Activated CD8-positive, alpha-beta T cell treated with anti-CD3 and anti-CD28 coated beads, Interleukin-2, amount 10 ng/mL, durations not matched to agents 7 days and 5 days (primary cell): ENCODE measurements at places on chromosomes 5 and 9.

- no peak for DNase-seq
These were observed 188.3 kb downstream of the GABBR2 start for GRCh38 chr9:98520221-98520960.

DNA sequence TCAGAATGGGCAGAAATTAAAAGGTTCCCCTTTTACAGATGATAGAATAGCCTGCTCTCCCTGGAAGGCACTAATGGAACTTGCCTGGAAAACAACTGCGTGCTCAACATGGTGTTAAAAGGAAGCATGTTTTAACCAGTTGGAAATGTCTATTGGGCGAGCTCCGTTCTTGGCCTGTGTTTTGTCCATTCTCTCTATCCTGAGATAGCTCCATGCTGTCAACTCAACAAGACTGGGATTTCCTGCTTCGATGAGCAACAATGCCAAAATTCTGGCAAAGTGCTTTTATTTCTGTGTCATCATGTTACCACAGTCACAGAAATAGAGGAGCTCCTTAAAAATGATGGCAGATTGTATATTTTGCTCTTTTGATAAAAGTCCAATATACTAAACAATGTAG lies 198.3 kb downstream of the PLK2 start:
- DNase-seq, result no peak

DNA sequence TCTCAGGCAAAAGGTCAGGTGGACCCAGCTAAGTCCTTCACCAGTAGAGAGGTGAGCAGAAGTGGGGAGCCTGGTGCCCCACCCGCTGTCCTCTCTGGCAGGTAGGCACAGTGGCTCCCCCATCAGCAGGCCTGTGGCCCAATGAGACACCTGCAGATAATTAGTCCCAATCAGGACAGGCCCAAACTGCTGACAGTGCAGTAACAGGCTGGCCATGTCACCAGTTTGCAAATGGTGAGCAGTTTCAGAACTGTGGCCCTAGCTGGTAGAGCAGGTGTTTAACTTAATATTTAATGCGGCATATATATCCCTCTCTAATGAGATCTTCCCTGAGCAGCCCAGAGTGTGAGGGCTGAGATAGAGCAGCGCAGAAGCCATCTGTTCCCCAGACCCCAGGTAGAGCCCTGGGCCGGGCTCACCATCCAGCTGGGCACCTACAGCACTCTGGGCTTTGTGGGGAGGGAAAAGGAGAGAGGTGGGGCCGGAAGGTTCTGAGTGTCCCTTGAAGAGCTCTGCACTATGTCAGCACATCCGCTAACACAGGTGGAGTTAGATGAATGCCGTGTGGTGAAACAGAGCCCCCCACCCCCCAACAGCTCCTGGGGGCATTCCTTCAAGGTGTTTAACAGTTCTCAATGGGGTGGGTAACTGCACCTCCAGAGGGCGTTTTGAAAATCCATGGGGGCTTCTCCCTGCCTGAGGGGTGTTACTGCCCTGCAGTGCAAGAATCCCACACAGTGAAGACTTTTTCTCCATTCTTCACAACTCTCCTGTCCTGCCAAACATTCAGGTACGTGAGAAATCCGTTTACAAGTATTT lies 120.5 kb downstream of the PAX5 start:
- no peak for DNase-seq

GRCh38 chr5:35031276-35031675 lies 16.5 kb downstream of the AGXT2 start:
- no peak for DNase-seq

DNA sequence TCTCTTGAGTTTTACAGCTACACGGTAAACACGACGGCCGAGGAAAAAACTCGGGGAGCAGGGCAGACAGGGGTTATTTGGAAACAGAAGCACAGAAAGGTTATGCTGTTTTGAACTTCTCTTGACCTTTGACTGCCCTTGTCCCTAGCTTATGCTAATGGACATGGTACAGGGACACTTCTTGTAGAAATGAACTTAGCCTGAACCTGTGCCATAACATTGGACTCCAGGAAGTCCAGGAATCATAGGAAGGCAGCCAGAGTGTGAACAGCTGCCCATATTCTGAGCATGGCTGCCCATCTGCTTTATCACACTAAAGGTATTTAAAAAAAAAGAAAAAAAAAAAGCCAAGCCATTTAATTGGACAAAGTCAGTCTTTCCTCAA lies 46.1 kb downstream of the NR6A1 start:
- no peak for DNase-seq

GRCh38 chr5:56686337-56687195 lies 128.8 kb upstream of the MAP3K1 start:
- no peak for DNase-seq

DNA sequence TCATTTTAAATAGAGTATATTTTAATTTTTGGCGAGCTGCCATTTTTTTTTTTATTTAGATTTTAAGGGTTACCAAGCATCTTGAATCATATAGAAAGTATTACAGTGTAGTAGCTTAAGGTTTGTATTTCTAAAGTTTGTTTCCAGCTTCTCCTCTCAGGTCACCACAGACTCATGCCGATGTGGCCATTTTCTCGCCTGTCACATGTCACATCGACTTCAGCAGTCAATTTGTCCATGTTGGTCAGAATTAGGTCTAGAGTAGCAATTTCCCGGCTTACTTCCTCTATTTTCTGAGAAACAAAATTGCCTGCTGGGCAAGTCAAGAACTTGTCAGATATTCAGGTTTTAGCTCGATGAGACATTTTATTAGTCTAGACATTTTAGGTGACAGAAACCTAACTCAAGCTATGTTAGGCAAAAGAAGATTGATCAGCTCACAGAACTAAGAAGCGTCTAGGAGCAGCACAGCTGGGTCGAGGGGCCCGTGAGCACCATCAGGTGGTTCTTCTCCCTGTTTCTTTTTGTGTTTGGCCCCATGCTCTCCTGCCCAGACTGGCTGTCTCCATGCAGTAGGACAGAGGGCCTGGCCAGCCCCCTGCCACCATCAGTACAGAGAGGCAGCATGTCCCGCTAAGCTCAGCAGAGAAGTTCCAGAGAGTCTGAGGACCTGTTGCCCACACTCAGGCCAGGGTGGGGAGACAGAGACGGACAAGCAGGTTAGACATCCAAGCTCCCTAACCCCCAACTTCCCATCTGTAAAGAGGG lies 48.4 kb upstream of the AFAP1L1 start:
- DNase-seq, result no peak

GRCh38 chr9:78196258-78196657 lies 39.6 kb upstream of the CEP78 start:
- no peak for DNase-seq

GRCh38 chr5:135831851-135832555 lies 2.5 kb upstream of the SLC25A48 start:
- DNase-seq, result no peak

- DNase-seq, result no peak
These were observed 1668.0 kb upstream of the NUDT12 start for GRCh38 chr5:105230516-105231157.

DNA sequence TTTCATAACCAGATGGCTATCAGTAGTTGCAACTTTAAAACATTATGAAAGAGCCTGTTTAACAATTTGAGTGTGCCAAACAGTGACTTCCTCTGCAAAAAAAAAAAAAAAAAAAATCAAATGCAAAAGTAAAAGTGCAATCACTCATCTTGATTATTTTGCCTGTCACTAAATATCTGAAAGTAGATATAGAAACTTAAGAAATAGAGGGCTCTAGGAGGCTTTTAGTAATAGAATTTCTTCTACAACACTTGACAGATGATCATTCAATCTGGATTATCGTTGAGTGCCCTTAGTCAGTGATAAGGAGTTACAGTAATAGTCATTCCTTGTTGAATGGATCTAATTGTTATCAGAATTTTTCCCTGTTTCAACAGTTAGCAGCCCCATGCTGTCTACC lies 101.8 kb downstream of the CETN3 start:
- DNase-seq, result no peak

DNA sequence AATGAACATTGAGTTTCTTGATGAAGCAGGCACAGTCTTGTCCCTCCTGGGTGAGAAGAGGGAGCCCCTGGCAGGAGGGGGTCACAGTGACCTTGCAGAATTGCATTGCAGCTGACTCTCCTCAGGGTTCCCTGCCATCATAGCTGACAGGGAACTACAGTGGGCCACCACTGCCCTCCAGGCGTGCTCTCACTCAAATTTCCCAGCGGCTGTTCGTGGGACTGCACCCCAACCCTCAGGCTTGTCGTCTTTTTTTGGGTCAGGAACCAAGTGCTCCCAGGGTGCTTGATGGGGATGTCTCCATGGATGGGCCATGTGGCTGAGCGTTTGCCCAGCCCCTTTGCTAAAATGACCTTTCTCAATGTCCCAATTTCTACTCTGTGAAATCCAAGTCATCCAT lies 215.8 kb downstream of the MELK start:
- no peak for DNase-seq

GRCh38 chr5:87074934-87075541 lies 192.6 kb upstream of the RASA1 start:
- peak; percentile 79 for DNase-seq

- DNase-seq, result peak; percentile 73
These were observed 779 bp downstream of the FAM13B start for GRCh38 chr5:138032028-138032571.

DNA sequence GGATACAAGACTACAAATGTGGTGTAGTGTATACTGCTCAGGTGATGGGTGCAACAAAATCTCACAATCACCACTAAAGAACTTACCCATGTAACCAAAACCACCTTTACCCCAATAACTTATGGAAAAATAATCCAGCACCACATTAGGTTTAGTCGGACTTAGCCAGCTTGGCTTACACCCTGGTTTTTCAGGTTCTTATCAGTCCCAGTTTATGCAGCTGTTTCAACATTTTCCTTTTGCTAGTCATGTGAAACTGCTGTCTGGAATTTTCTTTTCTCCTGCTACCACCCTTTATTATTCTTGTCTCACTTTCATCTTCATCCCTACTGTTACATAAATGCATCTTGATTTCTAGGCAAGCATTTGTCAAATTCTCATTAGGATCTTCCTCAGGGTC lies 51.5 kb downstream of the STK32A start:
- DNase-seq, result no peak

DNA sequence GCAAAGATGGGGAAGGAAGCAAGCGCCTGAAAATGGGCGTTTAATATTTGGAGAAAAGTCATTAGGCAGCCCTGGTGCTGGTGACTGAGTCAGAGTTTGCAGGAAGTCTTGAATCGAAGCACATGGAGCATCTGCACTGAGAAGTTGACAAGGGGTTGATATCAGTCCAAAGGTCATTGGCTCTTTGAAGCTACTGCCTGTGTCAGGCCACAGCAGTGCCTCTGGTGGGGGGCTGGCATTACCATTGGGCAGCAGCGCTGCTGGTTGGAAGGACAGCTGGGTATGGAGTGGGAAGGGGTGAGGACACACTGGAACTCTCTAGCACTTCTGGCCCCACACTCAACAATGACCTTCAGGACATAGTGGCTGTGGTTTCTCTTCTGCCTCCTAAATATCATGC lies 150.4 kb upstream of the ERCC6L2 start:
- DNase-seq, result no peak

- no peak for DNase-seq
These were observed 99.7 kb downstream of the NPR3 start for GRCh38 chr5:32810804-32811203.

- DNase-seq, result no peak
These were observed 36.5 kb upstream of the NUDT12 start for GRCh38 chr5:103598997-103599566.

DNA sequence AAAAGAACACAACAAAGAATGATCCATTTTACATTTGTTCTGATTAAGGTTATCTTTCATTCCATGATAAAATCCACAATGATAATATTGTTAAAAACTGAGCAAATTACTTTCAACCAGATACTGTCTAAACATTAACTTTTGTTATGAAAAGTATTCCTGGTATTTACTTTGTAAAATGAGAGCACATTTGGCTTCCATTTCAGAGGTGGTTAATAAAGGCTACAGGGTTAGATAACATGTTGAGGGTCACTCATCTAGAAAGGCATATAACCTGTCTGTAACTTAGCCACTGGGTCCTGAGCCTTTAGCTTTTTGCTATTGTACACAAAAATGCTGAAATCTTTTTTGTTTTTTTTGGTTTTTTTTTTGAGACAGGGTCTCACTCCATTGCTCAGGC lies 99.3 kb downstream of the ANXA2R start:
- no peak for DNase-seq

DNA sequence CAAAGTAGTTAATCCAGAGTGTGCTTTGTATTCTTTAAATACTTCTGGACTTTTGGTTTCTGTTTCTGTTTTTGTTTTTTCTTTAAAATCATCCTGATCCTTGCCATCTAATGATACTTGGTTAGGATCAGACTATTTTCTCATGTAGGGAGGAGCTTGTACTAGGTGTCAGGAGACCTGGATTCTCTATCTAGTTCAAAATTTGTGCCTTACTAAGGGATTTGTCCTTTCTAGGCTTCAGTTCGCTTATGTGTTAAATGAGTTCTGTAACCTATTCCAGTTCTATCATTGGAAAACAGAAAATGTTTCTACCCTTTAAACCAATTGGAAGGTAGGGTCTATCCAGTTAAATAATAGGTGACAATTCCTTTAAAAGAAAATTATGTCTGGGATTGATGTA lies 3.3 kb upstream of the MEF2C start:
- DNase-seq, result no peak

DNA sequence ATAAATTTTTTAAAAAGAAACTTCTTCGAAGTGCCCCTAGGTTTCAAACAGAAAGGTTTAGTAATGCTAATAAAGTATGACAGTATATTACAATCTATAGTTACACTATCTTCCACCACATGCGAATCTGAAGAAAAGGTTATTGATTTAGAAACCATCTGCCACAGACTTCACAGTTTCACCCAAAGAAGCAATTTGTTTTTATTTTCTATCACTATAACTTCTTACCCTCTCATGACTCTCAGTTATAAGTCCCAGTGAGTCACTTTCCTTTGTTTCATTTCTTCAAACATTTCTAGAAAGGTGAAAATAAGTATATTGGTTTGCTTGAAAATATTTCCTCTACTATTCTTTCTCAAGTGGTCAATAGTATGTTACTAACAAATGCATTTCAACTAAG lies 93.6 kb downstream of the MCTP1 start:
- DNase-seq, result no peak

DNA sequence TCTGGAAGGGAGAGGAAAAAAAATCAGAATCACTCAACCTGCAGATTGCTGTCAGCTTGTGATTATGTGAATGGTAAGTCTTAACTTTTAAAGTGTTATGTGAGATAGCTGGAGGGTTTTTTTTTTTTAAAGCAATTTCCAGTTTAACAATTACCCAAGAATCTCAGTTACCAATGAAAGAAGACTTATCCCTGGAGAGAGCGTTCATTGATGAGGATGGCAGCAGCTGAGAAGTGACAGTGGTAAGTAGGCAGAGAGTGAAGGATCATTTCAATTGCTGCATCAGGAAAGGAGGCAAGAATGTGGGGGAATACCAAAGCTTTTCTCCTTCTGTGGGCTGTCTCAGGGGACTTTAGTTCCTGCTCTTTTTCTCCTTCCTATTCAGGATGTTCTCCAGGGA lies 370.2 kb upstream of the C9orf72 start:
- DNase-seq, result no peak

GRCh38 chr9:108834959-108835665 lies 20.7 kb downstream of the ACTL7B start:
- no peak for DNase-seq

DNA sequence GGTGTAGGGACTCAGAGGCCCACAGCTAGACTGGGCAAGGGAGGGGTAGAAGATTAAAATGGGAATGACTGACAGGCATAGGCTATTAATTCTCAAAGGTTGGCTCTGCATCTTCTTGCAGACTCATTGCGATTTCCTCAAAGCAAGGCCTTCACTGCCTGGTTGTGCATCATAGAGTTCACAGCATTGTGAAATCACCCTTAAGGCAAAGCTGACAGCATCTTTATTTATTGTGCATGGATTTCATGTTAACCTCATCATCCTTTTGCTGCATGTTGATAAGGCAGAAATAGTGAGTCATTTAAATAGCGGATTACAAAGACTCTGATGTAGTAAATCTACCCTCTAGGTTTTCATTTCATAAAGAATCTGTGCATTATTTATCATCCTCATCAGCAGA lies 13.6 kb upstream of the PALM2AKAP2 start:
- no peak for DNase-seq
